Occipital lobe (tissue), 3 donors: ENCODE measurements at places on chromosomes 1 and 21.

- no peak for DNase-seq
Observed at GRCh38 chr1:89908672-89909436, 86.1 kb upstream of the ZNF326 start.

GRCh38 chr1:239896980-239897379 is 194.7 kb upstream of the FMN2 start:
- no peak for DNase-seq

DNA sequence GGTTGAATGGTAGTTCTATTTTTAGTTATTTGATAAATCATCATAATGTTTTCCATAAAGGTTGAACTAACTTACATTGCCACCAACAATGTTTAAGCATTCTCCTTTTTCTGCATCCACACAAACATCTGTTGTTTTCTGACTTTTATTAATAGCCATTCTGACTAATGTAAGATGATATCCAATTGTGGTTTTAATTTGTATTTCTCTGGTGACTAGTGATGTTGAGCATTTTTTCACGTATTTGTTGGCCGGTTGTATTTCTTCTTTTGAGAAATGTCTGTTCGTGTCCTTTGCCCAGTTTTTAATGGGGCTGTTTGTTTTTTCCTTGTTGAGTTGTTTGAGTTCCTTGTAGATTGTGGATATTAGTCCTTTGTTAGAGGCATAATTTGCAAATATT is 24.6 kb upstream of the SLC35F3 start:
- DNase-seq, result no peak

DNA sequence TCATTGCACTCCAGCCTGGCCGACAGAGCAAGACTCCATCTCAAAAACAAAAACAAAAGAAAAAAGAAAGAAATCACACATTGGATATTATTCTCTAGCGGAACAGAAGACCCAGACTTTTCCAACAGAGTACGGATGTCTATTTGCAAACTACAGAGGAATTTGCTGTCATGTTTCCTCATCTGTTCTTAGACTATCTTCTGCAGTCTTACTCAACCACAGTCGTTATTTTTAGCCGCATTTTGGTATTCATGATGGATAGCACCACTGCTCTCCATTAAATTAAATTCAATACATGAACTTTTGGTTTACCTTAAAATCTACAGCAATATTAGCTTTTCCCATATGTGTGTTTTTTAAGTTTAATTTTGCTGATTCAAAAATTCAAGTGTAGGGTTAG is 14.2 kb upstream of the HEATR1 start:
- DNase-seq, result no peak

- no peak for DNase-seq
Observed at GRCh38 chr1:89588480-89588879, 44.4 kb upstream of the LRRC8C start.

DNA sequence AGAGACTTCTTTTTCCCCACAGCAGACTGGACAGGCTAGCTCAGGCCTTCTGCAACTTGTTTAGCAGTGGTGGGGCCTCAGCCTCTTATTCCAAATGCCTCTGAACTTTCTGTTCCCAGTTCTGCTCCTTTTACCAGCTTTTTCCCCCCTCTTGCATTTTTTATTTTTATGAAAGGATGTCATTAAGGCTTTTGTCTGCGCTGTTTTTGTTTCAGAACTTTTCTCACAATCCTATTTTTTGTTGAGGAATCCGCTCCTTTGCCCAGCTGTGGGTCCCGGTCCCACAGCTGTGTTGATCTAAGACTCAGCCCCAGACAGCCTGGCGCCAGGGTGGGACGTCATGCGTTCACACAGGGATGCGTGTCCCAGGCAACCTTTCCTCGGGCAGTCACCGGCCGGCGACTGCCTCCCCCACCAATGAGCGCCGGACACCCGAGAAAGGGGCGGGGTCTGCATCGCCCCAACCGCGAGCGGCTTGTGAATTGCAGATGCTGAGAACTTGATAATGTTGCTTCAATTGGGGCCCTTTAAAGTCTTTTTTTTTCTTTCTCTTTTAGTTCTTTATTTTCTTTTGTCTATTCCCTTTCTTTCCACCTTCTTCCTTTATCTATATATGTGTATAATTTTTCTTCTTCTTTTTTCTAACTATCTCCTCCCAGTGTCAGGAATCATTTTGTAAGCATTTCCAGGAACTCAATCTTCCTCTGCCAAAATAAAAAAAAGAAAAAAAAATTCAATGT is 3.0 kb upstream of the ID3 start:
- peak; percentile 75 for DNase-seq
